ENCODE measurements at places on chromosomes 13 and 19. TPM values are rescaled to one million over a fixed set of nuclear protein-coding genes. Genes with fewer than 3 reads are reported as not detected.

GRCh38 chr13:49791711-49792549 is 552 bp downstream of the KPNA3 start:
- DNase-seq: no peak

DNA sequence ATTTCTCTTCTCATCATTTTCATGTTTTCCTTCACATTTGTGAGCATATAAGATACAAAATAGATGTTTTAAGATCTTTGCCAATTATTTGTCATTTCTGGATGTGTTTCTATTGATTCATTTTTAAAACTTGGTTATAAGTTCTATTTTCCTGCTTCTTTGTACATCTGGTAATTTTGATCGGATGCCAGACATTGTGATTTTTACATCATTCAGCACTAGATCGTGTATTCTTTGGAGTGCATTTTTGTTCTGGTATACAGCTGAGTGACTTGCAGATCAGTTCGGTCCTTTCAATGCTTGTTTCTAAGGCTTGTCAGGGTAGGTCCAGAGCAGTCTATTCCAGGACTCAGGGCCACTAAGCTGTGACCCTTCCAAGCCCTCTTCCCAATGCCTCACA is 198.2 kb downstream of the KLF12 start:
- no peak for DNase-seq

DNA sequence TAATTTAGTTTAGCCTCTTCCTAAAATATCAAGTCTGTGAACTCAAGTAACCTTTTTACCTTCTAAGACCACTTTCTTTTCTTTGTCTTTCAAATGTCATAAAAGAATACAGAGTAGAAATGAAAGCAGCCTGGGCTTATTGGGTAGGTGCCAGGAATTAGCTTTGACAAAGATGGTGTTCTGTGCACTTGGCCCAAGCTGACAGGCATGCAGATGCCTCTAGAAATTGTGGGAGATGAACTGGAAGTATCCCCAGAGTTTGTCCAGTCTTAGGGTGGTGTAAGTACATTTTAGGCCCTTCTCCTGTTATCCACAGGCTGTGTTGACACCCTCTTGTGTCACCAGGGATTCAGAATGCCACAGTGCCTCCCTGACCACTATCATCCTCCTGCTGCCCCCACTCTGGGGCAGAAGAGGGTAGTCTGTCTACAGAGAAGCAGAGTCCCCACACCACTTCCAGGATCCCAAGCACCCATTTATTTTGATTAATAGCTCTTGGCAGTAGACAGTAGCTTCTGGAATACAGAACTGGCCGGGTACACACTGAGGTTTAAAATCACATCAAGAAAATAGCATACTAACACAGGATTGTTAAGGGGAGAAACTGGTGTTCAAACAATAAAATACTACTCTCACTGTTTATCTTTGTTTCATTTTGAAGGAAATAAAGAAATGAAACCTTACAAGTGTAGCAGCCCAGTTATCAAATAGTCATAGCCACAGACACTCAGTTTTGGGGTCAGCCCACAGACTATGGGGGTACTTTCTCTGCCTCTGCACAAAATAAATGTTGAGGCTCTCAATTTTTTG is 343.2 kb downstream of the KCNRG start:
- DNase-seq: no peak

DNA sequence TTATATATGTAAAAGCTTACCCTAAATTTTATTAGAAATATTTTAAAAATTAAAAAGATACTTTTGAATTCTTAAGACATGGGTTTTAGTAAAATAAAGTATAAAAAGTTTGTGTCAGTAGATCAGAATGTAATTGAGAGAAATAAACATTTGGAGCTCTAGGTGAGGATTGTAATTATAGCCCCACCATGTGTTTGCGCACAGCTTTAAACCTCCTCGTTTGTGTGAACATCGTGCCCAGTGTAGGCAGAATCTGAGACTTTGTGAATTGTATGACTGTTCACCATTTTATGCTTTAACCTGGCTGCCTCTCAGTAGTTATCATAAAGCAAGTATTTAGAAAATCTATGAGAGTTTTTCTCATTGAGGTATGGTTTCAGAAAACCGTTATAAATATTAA is 29.1 kb downstream of the CUL4A start:
- no peak for DNase-seq

DNA sequence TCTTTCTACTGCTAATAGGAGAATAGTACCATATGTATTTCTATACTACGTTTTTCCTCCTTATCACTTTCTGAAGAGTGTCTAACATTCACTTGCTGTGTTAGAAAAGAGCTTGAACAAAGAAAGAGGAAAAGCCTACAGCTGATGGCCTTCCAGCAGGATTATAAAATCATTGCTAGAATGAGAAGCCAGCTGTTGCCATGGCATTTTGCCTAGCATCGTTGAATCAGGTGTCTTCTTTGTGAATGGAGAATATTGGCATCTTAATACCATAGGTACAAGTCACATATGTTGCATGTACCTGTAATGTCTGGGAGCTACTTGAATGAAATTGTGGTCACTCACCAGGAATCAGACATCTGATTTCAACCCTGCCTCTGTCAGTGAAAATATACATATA is 1174.9 kb downstream of the PCDH17 start:
- DNase-seq: no peak

- DNase-seq: peak; percentile 13
Measured at GRCh38 chr19:4454747-4455718, 2.6 kb downstream of the UBXN6 start.

- DNase-seq: no peak
Measured at GRCh38 chr19:2814426-2814825, 5.2 kb upstream of the ZNF554 start.

GRCh38 chr19:15437355-15438123 is 12.2 kb downstream of the WIZ start:
- no peak for DNase-seq

DNA sequence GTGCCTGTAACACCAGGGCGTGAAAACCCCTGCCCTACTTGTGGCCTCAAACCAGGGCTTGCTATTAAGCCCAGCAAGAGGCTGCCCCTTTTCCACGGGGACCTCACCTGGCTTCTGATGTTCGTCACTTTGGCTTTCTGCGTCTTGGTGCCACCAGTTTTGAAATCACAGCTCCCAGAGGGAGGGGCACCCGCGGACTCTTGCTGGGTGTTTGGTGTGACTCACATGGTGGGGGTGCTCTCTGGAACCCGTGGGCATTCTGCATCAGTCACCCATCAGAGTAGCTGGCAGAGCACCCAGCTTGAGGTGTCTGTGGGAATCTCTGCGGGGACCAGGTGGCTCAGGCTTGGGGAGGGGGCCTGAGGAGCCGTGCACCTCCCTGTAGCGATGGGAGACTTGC is 19.2 kb downstream of the SIPA1L3 start:
- DNase-seq: no peak

- peak; percentile 14 for DNase-seq
Measured at GRCh38 chr19:29193155-29193554, 19.8 kb downstream of the UQCRFS1 start.

GRCh38 chr19:39126312-39127187 is 964 bp downstream of the PAK4 start:
- DNase-seq: peak; percentile 91

The TEKTIP1 gene
- not detected for total RNA-seq
